ENCODE measurements at places on chromosomes 13 and 19.

DNA sequence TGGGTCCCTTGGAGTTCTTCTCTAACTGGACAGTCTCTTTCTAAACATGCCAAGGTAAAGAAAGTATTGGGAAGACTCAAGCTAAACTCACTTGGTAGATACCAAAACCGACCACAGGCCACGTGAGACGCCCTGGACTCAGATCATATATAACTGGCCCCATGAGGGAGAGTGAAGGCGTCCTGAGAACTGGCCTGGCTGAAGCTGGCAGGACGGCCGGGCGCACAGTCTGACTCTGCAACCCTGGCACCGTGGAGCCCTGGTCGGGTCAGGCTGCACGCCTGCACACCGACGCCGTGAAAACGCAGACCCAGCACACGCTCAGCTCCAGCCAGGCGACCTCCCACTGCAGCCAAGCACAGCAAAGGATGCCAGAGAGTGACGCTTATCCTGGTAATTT, 122.5 kb upstream of the SPACA7 start:
- no peak for DNase-seq

GRCh38 chr13:40206241-40207000, 460.0 kb downstream of the FOXO1 start:
- peak; percentile 85 for DNase-seq

DNA sequence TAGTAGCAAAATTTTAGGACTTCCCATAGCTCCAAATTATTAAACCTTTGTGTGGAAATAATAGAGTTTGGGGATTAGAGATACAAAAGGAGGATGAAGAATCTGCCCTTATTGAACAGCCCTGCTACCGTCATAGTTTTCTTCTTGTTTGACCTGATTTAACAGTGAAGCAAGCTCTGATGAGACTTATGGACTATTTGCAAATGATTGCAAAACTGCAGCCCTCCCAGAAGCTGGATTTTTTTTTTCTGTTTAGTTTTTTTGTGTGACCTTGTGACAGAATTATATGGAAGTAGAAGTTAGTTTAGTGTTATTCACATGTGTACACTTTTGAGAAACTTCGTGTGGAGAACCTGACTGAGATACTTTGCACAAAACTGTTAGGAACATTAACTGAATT, 267.8 kb downstream of the KCNRG start:
- no peak for DNase-seq

DNA sequence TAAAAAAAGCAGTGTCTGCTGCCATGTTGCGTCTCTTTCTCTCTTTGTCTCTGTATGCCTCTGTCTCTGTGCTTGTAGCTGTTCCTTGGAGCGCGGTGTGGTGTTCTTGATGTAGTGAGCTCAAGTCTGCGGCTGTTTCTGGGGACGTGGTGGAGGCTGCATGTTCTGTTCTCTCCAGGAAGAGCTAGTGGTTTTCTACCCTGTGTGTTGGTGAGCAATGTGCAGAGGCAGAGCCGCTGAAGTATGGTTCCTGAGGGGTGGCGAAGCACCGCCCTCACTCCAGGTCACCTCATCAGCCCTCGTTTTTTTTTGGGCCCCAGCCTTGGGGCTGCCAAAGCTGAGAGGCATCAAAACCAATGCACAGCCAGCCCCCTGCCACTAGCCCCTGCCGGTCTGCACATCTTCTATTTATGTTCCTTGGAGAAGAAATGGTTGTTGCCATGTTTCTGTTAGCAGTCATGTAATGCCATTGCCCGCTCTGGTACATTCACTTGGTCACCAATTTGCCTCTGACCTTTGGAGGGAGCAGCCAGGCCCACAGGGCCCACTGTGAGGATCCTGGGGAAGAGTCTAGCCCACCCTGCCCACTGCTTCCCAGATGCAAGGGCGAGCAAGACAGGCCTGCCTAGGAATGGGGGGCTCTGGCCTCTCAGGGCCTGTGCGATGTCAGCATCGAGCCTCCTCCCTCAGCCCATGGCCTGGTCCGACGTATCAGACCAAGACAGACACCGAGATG, 7.2 kb downstream of the HNRNPL start:
- DNase-seq: no peak

DNA sequence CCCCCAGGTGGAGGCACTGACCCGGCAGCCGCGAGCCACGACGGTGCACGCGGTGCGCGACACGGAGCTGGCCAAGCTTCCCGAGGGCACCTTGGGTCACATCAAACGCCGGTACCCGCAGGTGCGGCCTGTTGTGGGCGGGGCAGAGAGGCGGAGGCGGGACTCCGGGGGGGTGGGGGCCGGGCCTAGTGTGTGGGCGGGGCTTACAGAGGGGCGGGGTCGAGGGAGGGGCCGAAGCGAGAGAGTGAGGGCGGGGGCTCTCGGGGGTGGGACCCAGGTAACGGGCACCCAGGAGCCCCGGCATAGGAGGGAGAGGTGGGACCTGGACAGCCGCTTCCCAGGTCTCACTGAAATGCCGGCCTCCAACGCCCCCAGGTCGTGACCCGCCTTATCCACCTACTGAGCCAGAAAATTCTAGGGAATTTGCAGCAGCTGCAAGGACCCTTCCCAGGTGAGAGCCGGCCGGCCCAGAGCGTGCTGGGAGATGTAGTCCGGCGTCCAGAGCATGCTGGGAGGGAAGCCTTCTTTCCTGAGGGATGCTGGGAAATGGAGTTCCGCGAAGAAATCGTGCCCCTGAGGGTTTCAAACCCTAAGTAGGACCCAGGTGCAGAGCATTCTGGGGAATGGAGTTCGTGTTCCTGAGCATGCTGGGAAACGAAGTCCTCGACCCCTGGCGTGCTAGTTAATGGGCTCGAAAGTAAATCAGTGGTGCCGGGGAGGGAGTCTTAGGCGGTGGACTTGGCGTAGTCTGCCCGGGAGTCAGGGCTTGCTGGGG, 15.7 kb downstream of the PNPLA6 start:
- DNase-seq: no peak

- no peak for DNase-seq
These were observed 6.6 kb downstream of the PALM start for GRCh38 chr19:715347-715746.

- DNase-seq: no peak
These were observed 1.6 kb downstream of the JOSD2 start for GRCh38 chr19:50509366-50509765.

GRCh38 chr13:98295371-98295770, 118.3 kb upstream of the RNF113B start:
- no peak for DNase-seq

DNA sequence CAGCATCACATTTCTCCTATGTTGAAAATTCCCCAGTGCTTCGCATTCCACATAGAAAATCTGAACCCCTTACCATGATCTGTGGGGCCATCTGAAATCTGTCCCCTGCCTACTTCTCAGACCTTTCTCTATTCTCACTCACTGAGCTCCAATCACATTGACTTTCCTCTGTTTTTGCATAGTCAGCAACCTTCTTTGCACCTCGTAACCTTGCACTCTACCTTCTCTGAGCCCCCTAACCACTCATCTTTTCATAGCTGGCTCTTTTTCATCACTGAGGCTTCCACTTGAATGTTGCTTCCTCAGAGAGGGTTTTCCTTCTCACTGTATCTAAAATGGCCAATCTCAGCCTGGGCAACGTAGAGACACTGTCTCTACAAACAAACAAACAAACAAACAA, 286.3 kb downstream of the GPC5 start:
- no peak for DNase-seq

DNA sequence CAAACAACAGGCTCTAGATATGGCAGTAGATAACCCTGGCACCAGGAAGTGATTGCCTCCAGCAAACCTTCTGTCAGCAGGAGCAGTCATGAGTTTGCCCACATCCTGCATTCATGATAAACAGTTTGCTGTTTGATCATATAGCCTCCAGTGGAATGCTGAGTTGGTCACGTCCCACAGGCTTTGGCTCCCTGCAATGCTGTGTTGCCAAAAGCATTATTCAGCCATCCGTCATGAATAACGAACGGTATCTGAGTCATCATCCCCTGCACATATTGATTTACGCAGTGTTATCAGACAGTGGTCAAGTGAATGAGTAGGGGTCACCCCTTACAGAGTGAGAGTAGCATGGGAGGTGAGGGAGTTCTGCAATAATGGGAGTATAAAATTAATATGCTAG, 21.9 kb upstream of the ZNF432 start:
- no peak for DNase-seq

DNA sequence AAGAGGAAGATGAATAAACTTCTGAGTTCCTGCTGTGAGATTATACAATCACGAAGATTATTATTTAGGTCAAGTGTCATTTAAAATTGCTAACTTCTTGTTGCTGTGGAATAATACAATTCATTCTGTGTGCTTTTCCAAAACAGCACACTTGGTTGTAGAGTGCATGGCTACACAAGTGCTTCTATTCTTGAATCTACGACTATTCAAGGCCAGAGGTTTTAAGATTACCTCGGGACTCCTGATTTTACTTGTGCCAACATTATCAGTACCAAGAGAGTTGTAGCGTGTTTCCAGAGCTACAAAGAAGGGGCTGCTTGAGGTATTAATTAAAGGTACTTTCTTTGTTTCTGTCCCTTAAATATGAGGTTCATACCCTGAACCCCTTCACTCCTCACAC, 234.0 kb upstream of the PCDH9 start:
- no peak for DNase-seq
